ENCODE measurements at places on chromosomes 16 and 17. TPM values are rescaled to one million over a fixed set of nuclear protein-coding genes. Genes with fewer than 3 reads are reported as not detected.

PARN gene
- total RNA-seq = 64.1 TPM

AOC3 gene
- total RNA-seq = 1.2 TPM

CD300LB gene
- total RNA-seq = not detected

TBC1D3 gene
- total RNA-seq = not detected

ARHGAP44 gene
- 0.55 TPM for total RNA-seq
